Activated CD4-positive, alpha-beta T cell treated with anti-CD3 and anti-CD28 coated beads for 4 hours (primary cell): ENCODE measurements at places on chromosomes 5 and 9.

DNA sequence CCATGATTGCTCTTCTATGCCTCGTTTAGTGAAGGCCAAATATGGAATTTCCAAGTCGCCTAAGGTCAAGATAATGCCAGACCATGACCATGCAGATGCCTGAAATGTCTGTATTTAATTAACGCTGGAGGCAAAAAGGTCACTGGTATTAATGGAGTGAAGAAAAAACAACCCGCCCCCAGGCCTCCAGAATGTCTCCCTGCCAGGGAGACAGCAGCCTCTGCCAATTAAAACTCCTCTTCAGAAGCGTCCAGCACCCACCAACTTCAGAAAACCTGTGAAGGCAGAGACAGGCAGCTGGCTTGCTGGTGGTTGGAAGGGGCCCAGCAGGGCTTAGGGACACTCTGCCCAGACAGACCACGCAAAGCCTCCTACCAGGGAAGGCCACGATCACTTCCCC, 94.4 kb downstream of the VAV2 start:
- no peak for DNase-seq

GRCh38 chr5:36772276-36773140, 104.1 kb upstream of the NIPBL start:
- DNase-seq = no peak

GRCh38 chr9:127143920-127144465, 21.6 kb upstream of the ANGPTL2 start:
- DNase-seq = no peak

GRCh38 chr9:22158927-22159346, 149.8 kb upstream of the CDKN2B start:
- DNase-seq = no peak

DNA sequence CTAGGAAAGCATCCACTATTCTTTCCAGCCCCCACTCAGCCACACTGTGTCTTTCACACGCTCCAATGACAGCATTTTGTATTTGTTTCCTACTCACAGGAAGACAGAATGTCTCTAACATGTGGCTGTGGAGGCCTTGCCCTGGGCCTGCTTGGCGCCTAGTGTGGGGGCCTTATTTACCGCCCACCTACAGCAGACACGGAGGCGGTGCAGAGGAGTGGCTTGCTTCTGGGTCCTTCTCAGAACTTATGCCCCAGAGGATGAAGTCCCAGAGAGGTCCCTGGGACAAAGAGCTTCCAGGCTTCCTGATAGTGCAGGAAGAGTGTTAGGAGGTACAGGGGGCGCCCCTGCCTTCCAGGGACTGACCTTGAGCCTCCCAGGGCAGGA, 8.5 kb upstream of the MRNIP start:
- DNase-seq = no peak

DNA sequence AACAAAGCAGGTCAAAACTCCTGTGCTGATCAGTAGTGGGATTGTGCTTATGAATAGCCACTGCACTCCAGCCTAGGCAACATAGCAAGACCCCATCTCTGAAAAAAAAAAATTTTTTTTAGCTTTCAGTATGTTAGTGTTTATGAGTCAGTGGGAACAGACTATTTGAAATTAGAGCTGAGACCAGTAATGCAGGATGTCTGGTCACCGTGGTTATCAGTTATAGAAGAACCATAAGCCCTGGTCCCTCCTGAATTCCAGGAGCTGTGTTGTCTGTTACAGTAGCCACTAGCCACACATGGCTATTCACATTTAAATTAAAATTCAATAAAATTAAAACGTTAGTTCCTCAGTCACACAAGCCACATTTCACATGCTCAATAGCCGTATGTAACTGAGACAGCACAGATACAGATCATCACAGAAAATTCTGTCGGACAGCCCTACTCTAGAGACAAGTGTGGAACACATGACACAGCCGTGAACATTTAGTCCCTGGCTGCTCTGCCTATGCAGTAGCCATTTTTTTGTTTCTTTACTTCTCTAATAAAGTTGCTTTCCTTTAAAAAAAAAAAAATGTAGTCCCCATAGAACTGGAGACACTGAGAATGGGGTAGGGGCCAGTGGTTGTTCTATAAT, 96.1 kb upstream of the SAP30L start:
- no peak for DNase-seq
